Muscle of leg (tissue), 16 donors: ENCODE measurements at places on chromosomes 12 and 14.

DNA sequence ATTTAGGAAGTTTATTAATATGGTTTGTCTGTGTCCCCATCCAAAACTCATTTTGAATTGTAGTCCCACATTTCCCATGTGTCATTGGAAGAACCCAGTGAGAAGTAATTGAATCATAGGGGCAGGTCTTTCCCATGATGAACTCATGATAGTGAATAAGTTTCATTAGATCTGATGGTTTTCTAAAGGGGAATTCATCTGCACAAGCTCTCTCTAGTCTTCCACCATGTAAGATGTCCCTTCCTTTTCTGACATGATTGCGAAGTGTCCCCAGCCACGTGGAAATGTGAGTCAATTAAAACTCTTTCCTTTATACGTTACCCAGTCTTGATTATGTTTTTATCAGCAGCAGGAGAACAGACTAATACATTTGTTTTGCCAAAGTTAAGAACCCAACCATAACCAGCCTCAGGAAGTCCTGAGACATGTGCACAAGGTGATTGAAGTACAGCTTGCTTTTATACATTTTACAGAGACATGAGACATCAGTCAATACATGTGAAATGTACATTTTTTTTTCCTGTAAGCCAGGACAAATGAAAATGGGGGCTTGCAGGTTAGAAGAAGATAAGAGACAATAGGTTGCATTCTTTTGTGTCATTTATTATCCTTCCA is 1136.7 kb downstream of the TMEM121 start:
- DNase-seq, result no peak

- no peak for DNase-seq
These were observed 137.3 kb downstream of the WIF1 start for GRCh38 chr12:64983771-64984278.

DNA sequence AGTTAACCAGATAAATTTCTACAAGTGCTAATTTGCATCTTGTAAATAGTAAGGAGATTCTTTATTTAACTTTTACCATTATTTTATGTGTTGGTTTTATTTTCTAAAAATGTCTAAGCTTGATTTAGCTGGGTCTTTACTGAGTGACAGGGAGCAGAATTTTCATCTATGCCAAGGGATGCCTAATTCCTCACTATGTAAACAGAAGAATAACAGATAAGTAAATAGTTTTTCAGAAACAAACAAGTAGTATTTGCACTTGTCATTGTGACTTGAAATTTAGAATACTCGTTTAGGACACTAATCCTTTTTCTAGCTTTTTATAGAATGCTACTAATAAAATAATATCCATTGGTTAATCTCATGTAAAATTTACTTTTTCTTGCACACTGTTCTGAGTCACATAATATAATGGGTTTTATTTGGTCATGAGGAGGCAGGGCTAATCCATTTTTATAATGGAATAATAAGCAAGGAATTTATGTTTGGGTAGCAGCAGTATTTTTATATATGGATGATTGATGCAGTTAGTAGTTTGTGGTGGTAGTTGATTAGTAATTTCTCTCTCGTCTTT is 746.5 kb downstream of the SLC6A15 start:
- no peak for DNase-seq

DNA sequence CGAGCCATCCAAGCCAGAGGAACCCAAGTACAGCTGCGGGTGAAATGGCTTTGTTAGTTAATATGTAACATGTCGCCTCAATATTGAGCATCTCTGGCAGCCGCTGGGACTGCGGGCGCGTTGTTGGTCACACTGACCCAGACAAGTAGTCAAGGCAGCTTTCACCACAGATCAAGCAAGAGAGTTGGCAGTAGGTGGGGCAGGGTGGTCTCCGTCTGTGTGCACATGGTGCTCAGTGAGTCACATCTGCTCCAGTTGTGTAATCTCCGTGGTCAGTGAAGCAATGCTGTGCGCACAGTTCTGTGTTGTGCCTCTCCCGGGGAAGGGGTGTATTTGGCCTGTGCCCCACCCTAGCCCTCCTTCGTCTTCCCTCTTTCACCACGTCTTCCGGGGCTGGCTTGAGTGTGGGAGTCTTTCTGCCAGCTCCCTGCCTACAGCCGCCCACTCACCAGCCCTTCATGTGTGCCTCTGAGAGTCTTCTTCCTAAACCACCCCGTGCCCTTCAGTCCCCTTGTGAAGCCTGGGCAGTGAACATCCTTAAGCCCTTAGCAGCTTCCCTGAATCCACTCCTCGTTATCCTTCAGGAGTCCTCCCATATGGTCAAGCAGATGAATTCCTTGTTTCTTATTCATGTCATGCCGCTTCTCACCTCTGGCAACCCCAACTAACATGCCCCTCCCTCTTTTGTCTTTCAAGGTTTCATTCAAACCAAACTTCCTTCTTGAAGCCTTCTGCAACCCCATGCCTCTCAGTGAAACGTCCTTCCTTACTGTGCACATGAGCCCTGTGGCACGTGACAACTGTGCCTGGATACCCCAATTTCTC is 242.1 kb downstream of the CACNA1C start:
- no peak for DNase-seq

DNA sequence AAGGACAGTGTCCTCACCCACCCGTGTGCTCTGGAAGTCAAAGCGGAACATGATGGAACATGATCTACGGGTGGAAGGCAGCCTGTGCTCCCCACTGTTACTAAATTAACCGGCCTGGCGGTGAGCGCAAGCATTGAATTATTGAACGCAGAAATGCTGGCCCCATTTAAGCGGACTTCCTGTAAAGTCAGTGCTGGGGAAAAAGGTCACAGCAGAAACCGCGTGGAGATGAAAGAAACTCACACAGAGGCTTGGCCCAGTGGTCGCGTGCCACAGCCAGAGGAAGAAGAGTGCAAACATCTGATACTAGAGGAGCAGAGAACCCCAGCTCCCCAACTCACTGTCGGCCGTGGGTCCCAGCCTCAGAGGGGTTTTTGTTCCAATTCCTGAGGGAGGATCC is 321.2 kb downstream of the ADGRD1 start:
- no peak for DNase-seq

DNA sequence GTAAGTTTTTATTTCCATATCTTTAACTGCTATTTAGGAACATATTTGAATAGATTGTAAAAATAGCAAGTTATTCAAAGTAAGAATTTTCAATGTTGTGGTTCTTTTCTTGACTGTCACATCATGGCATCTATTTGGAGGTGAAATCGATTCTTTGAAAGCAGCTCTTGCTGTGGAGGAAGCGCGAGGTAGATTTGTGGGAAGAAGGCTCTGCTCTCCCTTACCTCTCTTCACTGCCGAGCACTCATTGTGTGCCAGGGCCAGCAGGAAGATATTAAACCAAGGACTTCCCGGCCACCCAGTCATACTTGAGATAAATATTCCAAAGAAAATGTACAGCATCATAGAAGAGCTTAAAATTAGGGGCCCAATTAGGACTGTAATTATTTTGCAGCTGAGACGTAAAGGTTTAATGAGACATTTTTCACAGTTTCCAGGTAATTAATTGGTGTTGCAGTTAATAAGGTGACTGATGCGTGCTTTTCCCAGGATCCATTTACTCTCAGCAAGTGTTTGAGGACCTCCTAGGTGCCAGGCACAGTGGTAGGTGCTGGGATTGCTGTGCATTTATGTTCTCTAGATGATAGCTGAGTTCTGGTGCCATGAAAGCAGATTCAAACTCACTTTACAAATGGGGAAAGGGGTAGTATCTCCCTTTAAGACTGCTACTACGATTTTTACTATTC is 89.2 kb upstream of the DYNC1H1 start:
- no peak for DNase-seq

DNA sequence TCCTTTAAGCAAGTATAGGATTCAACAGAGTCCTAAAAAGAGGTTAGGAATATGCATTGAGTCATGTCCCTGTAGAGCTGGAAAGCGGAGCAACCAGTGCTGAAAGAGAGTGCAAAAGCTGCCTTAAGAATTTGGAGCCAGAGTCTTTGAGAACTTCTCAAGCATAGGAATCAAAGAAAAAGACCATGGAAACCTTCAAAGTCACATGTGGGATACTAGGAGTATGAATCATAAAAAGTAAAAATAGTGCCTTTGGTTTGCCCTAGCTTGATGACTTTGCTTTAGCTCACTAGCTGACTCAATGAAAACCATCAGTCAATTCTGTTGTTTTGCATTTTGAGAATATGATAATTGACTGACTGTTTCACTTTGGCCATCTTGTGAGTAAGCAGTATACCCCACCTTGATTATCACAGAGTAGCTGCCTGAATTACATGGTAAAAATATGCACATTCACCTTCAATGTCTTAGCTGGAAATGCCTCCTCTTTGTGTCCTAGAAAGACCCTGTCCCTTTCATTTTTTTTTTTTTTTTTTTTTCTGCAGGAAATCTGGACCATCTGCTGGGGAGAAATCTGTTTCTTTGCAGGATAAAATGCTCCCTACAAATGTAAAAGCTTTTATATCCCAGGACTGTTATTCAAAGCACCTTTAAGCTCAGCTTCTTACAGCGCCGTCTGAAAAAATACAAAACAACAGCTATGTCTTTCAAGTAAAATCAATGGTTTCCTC is 248.6 kb upstream of the KRR1 start:
- DNase-seq, result no peak

GRCh38 chr12:78316631-78317468 is 486.2 kb downstream of the NAV3 start:
- no peak for DNase-seq

GRCh38 chr12:98509063-98509462 is 6.3 kb upstream of the TMPO start:
- DNase-seq, result no peak

GRCh38 chr12:64395739-64396138 is 5.2 kb upstream of the C12orf56 start:
- peak; percentile 40 for DNase-seq

DNA sequence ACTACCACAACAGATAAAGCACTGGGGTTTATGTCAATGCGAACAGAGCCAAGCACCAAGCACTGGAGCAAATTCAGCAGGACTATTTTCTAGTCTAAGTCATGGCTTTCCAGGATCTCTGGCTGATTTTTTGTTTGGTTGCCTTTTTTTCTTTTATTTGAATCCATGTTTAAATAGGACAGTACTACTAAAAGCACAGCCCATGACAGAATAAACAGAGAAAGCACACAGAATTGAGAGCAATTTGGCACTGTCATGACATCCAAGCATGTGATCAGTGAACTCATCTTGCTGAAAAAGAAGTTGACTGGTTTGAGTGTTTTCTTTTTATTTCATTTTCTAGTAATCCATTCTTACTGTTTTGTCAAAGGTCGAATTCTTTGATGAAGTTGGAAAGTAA is 23.1 kb upstream of the RERG start:
- DNase-seq, result no peak

GRCh38 chr14:60768602-60769001 is 34.0 kb downstream of the MNAT1 start:
- no peak for DNase-seq

DNA sequence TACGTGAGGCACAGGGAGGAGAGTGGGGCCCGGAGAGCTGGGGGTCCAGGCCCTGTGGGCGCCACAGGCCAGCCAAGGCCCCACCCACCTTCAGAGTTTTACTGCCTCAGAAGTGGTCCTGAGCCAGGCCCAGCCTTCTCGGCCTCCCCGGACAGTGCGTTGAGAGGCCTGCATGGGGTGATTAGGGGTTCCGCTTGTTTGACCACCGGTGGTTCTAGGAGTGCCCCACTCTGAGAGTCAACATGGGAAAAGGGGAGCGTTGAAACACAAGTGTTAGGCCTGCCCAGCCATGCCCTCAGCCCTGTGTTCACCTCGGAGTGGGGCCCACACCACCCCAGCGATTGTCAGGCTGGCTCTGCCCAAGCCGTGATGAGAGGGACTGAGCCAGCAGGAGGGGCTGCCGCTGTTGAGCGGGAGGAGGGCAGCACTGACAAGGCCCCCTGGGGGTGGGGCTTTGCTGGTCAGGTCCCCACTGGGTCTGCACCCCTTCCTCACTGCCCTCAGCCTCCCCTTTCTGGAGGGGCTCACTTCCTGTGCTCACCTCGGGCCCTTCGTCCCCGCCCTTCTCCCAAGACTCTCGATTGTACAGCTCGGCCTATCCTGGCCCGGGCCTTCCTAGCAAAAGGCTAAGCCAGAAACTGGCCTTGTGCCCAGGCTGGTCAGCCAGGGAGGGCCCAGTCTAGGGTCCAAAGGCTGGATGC is 4.8 kb downstream of the CKB start:
- DNase-seq, result peak; percentile 47

DNA sequence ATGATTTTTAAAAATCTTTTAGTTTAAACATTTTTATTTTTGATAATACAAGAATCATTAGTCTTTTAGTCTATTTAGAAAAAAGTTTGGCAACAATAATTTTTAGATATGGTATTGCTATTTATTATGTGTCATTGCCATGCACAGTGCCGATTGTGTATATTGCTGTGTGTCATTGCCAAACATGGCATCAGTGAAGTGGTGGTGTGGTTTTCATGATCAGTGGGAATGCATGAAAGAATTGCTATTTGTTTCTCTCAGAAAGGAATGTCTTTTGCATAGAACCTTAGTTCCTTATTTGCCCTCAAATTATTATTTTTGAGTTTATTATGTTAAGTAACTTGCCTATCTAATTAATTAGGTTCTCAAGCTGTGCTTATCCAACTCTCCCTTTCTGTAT is 397.5 kb upstream of the PDE3A start:
- DNase-seq, result no peak

DNA sequence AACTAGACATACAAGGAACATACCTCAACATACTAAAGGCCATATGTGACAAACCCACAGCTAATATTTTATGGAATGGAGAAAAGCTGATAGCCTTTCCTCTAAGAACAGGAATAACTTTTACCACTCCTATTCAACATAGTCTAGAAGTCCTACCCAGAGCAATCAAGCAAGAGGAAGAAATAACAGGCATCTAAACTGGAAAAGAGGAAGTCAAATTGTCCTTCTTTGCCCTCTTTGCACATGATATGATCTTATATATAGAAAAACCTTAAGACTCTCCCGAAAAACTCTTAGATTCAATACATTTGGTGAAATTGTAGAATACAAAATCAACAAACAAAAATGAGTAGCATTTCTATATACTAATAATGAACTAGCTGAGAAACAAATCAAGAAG is 110.0 kb downstream of the ATP23 start:
- no peak for DNase-seq

DNA sequence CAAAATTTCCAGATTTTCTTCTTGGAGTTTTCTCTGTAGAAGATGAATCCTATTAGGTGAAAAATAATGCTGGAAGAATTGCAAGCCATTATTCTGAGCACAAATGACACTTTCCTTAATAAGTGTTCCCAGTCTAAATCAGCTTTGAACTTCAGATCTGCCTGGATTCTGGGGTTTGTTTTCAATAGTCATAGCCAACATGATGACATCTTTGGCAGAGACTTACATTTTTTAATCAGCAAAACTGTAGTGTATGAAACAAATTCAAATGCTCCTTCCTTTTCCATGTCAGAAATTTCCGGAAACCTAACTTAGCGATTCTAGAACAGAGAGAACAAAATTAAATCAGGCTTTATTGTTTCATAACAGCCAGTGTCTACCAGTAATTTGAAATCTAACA is 88.5 kb downstream of the TSPAN8 start:
- DNase-seq, result peak; percentile 82

GRCh38 chr12:85843606-85844310 is 7.5 kb upstream of the RASSF9 start:
- DNase-seq, result no peak
